ENCODE measurements at places on chromosomes 6 and 20.

DNA sequence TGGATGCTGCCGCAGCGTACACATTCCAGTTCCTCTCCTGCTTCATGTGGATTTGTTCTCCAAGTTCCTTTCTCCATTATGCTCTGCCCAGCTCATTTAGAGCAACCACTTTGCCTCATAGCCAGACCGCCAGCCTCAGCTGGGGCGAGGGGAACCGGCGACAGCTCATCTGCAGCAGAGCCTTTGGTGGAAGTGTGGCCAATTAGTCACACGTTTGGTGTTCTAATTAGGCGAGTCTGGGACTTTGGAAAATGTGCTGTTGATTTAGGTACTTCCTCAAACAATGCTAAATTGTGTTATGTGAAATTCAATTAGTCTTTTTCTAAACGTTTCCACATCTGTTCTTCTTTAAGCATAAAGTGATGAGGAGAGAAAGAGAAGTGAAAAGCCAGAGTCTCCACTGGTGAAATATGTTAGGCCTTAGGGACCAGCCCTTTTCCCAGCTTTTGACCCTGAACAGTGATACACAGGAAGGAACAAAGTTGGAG lies 217.9 kb downstream of the TBX18 start:
- peak; percentile 18 for DNase-seq

- DNase-seq, result no peak
These were observed 721.6 kb downstream of the KIF16B start for GRCh38 chr20:15851576-15852215.

GRCh38 chr6:162198076-162198475 lies 529.5 kb downstream of the PRKN start:
- DNase-seq, result no peak

DNA sequence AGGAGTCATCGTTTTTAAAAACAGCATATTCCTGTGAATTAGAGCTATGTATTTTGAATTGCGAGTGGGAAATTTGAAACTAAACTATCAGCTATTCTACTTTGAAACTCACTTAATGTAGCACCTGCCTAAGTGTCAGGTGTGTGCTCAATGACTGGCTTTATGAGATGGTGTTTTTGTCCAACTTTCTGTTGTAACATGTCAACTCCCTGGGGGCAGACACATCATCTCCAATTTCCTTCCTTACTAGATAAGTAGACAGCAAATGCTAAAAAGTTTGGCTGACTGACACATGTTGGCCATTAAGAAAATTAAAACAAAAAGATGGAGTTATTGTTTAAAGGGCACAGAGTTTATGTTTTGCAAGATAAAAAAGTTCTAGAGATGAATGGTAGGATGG lies 226.9 kb downstream of the TFAP2B start:
- no peak for DNase-seq

DNA sequence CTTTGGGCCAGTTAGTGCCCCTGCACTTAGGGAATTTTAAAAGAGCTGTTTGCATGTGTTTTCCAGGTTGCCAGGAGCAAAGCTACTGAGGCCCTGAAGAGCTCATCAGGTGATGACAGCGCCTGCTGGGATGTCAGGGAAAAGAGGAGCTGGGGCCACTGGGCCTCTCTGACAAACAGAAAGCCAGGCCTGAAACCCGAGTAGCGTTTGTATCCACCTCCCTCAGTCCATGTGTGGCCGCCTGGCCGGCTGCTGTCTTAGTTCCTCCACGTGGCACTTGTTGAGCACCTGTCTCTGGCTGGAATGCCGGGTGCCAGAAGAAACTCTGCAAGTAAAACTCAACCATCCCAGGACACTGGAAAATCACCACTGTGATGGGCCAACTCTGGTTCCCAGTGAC lies 601.2 kb downstream of the CDH26 start:
- peak; percentile 78 for DNase-seq

GRCh38 chr20:1937316-1937976 lies 42.2 kb downstream of the SIRPA start:
- DNase-seq, result no peak

- DNase-seq, result no peak
These were observed 17.7 kb upstream of the MYB start for GRCh38 chr6:135163440-135163738.

- DNase-seq, result no peak
These were observed 62.1 kb downstream of the NOL4L start for GRCh38 chr20:32522776-32523612.

DNA sequence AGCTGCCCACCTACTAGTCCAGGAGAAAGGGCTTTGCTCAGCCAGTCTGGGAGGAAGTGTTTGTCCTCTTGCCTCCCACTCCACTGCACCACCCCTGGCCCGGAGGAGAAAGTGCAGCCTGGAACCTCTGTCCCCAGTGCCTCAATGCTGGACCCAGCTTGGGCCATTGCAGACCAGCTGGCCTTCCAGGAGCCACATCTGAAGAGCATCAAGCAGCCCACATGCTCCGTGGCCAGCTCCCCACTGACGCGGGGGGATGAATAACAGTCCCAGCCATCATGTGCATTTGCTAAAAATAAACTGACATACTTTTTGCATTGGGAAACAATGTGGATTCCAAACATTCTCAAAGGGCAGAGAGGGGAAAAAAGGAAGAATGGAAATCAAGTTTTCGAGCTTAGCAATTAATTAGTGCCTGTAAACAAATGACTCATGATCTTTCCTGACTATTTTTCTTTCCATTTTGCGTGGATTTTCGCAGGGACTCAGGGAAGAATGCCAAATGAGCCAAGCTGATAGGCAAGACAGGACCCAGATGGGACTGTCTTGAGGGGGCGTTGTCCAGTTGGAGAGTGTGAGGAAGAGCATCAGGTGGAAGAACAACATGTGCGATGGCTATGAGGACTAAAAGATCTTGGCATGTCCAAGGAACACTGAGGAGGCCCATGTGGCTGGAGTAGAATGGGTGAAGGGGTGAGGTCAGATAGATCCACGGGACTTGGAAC lies 34.1 kb downstream of the CEBPB start:
- no peak for DNase-seq

GRCh38 chr6:71364889-71365542 lies 76.4 kb downstream of the OGFRL1 start:
- no peak for DNase-seq

- DNase-seq, result no peak
These were observed 80.1 kb downstream of the AIG1 start for GRCh38 chr6:143140767-143141166.

- no peak for DNase-seq
These were observed 9.0 kb downstream of the TOMM6 start for GRCh38 chr6:41796474-41796873.

- peak; percentile 78 for DNase-seq
These were observed 3.3 kb upstream of the PACSIN1 start for GRCh38 chr6:34462551-34462971.

GRCh38 chr6:87731818-87732661 lies 30.0 kb upstream of the AKIRIN2 start:
- no peak for DNase-seq
